ENCODE measurements at places on chromosomes 2 and 18.

DNA sequence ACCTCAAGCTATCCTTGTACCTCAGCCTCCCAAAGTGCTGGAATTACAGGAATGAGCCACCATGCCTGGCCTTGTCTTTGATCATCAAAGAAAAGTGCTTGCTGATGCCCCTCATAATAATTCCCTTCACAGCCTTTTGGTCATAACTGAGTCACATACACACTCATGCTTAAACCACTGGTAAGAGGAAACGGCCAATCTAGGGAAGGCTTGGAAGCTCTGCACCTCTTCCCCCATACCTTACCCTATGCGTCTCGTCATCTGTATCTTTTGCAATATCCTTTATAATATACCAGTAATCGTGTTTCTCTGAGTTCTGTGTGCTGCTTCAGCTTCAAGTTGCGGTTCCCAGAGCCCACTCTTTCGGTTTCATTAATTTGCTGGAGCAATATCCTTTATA lies 4.8 kb upstream of the RNF138 start:
- DNase-seq = no peak

- DNase-seq = no peak
Observed at GRCh38 chr2:46540496-46541331, 61.3 kb downstream of the TMEM247 start.

- DNase-seq = peak; percentile 65
Observed at GRCh38 chr2:219249203-219249980, 3.7 kb upstream of the TUBA4B start.

GRCh38 chr2:188189356-188189755 lies 102.3 kb upstream of the GULP1 start:
- no peak for DNase-seq

DNA sequence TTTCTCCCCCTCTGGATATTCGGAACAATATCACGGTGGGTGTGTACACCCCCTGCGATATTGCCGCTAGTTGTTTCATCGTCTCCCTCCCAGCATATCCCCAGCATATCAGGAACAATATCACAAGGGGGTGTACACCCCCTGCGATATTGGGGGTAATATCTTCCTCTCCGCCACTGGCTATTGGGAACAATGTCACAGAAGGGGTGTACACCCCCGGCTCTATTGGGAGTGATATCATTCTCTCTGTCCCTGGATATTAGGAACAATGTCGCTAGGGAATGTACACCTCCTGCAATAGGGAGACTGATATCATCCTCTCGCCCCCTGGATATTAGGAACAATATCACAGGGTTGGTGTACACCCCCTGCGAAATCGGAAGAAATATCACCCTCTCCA lies 1932.0 kb downstream of the SUCLG1 start:
- no peak for DNase-seq

DNA sequence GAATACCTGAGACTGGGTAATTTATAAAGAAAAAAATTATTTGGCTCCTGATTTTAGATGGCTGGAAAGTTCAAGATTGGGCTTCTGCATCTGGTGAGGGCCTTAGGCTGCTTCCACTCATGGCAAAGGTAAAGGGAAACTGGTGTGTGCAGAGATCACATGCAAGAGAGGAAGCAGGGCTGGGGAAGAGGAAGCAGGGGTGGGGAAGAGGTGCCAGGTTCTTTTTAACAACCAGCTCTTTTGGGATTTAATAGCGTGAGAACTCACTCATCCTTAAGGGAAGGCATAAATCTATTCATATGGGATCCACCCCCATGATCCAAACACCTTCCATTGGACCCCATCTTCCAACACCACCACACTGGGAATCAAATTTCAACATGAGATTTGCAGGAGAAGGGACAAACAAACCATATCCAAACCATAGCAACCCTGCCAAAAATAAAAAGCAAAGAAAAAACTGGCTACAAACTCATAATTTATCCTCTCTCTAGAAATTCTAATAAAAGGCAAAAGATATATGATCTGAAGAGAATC lies 30.4 kb downstream of the PRKRA start:
- DNase-seq = no peak

GRCh38 chr2:58571181-58571852 lies 330.2 kb upstream of the FANCL start:
- peak; percentile 7 for DNase-seq

DNA sequence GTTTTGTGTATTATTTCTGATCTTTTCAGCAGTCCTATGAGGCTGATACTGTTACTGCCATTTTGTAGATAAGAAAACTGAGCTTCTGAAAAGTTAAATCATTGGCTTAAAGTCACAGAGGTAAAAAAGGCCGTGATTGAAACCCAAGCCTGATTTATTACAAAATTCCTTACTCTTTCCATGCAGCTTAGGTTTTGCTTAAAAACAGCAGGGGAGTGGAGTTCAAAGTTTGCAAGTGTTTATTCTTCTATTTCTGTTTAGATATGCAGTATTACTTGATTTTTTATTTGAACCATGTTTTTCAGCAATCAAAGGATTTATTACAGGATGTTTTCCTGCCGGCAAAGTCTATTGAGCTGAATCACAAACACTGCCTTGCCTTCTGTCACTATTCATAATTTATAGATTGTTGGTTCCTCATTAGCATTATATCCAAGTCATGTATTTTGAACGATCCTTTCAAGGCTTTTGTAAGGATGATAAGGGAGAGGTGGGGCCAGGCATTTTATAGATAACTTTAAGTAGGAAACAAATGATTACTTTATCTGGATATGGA lies 31.9 kb upstream of the MSTN start:
- no peak for DNase-seq

DNA sequence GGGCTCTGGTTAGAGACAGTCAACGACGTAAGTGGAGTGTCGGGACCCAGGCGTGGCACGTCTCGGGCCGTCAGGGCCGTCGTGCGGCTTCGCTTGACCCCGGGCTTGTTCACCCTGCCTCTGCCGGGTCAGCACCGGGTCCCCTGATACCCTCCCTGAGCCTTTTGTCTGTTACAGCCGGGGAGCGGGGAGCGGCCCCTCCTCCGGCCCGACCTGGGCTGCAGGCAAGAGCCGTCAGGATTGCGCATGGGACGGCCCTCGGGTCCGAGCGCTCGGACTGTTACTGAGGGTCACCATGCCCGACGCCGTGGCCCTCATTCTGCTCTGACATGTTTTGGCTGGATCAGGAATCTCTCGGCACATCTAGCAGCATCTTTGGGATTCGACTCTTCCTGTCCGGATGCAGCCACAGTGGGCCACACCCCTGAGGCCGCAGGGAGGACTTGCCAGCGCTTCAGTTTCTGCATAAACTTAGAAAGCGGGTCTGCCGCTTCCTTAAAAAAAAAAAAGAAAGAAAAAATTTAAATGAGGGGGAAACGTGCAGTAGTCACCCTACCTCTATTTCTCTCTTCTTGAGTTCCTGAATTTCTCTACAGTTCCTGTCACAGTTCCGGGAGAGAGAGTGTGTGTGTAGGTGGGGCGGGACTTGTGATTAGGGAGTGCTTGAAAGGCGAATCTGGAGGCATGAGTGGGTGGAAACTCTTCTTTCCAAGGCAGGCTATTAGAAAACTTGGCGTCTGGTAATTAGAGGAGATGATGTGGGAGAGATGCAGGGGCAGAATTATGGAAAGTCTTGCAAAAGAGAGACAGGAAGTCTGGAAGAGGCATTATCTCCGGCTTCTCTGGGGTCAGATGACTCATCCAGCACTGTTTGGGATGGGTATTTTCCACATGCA lies 909 bp downstream of the TMEM87B start:
- peak; percentile 40 for DNase-seq

GRCh38 chr2:88832311-88832991 lies 141.0 kb downstream of the RPIA start:
- peak; percentile 37 for DNase-seq

- no peak for DNase-seq
Observed at GRCh38 chr2:121253021-121253673, 31.9 kb downstream of the TFCP2L1 start.

DNA sequence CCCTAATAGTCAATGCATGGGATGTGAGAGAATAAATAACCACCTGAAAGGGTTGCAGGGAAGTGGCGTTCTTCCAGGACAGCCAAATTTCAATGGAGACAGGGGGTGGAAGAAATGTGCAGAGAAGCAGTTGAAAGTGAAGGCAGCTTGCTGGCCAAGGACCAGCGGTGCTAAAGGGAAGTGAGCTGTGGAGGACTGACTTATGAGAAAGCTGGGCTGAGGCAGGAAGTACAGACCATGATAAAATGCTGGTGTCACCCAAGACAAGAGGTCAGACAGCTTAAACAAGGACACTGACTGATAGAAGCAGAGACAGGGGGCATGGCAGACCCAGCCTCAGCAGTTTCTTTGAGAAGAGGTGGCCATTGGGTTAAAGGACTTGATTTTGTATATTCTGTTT lies 106.7 kb downstream of the DTNB start:
- DNase-seq = peak; percentile 43

- no peak for DNase-seq
Observed at GRCh38 chr18:63844254-63844653, 43.3 kb upstream of the SERPINB2 start.

DNA sequence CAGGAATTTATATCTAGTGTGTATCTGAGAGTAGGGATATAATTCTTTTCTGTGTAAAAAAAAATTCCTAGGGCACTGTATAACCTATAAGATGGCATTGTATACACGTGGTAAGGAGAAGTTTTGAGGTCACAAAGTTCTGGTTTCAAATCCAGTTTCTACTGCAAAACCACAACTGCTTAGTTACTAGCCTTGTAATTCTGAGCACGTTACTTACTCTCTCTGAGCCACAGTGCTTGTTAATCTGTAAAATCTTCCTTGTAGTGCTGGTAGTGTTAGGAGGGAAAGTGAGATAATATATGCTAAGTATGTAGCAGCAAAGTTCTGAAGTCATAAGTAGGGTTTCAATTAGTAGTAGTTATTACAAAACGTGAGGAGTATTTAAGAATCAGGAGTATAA lies 175.4 kb downstream of the SATB2 start:
- DNase-seq = no peak

DNA sequence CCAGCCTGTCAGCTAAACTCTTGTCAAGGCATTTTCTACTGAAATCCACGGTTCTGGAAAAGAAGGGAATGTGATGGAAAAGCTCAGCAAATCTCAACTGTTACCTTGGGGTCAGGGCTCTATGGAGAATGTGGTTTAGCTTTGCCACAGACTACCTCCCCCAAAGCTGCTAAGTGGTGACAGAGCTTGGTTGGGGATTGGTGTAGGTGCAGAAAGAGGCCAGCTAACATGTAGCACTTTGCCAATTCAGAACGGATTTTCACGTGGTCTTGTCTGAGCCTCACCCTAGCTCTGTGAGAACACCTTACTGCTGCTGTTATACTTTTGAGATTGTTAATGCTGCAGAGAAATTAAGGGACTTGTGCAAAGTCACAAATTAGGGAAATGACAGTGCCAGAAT lies 331.1 kb downstream of the RND3 start:
- no peak for DNase-seq

- DNase-seq = no peak
Observed at GRCh38 chr2:46236006-46236875, 61.0 kb upstream of the EPAS1 start.

DNA sequence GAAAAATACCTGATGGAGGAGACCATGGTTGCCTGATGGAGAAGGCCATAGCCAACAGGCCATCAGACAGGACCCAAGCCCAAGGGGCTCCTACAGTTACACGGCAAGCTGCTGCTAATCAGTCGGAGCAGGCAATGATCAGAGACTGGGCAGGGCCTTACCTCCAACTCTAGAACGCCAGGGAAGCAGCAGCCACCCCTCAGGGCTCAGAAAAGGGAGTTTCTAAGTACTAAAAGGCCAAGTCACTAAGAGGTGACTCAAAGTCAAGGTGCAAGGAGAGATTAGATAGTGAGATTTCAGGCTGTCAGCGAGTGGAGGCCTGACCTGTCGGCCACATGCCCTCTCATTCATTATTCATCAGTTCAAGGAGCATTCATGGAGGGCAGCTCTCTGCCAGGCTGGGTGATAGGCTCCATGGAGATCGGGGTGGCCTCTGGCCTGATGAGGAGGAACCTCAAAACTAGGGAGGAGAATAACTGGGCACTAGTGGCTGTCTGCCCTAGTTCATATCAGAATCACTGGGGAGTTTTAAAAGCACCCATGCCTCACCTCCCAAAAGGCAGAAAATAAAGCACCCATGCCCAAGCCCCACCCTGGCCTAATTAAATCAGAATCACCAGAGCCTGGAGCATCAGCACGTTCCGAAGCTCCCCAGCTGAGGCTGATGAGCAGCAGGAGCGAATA lies 3.6 kb downstream of the VIL1 start:
- DNase-seq = no peak

DNA sequence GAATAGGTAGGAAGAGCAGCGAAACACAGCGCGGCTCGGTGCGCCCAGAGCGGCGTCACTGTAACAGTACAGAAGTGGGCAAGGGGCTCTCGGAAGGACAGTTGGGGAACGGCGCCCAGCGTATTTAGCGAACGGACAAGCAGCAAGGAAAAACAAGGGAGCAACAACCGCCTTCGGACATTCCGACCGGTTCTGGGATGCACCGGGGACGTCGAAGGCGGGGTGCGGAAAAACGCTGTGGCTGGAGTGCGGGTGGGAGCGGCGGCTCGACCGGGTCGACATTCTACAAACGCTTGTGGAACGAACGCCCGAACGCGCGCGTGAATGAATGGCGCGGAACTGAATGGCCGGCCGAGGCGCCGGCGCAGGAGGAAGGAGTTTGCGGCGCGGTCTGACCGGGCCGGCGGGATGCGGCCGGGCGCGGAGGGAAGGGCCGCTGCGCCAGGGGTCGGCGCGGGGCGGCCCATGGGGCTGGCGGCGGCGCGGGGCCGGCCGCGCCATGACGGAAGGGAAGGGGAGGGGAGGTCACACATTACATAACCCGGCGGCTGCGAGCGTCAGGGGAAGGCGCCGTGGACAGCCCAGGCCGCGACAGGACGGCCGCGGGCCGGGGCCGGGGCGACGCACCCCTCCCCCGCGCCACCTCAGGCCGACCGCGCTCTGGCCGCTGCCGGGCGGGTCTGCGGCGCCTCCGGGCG lies 605 bp downstream of the REV1 start:
- DNase-seq = peak; percentile 56

DNA sequence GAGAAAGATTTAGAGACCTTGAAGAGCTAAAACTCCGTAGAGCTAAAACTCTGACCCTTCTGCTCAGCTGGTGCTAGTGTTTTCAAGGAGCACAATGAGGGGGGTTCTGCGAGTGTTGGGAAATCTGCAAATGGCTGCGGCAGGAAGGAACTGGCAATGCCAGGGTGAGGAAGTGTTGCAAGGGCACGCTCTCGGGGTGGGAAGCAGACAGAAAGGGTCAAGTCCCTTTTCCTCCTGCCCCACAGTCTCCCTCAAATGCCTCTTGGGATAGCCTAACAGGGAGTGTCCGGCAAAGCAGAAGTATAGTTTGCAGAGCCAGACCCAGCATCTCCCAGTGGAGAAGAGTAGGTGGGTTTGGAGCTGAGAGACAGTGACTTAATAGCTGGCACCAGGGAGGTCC lies 60.5 kb downstream of the NCAPH start:
- DNase-seq = no peak
